ENCODE measurements at places on chromosomes 13 and 19.

DNA sequence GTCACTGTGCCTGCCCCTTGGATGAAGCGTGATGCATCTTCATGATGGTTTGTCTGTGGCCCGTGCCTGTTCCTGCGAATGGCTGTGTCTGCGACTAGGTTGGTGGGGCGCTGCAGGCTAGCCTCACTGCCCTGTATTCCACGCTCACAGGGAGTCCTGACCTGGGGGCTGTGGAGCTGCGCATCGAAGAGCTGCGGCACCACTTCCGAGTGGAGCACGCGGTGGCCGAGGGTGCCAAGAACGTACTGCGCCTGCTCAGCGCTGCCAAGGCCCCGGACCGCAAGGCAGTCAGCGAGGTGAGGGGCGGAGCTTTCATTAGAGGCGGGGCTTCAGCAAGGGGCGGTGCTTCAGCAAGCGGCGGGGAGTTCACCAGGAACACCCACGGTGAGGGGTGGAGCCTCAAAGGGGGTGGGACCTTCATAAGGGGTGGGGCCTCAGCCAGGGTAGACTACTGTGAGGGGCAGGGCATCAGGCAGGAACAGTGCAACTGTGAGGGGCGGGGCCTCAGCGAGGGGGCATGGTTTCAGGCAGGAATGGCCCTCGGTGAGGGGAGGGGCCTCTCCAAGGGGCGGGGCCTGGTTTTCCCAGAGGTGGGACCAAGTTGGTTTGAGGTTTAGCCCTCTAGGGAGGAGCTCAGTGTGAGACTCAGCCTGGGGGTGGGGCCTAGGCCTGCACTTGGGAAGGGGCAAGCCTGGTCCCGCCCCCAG is 17.2 kb downstream of the PKN1 start:
- no peak for DNase-seq

GRCh38 chr19:7507884-7508283 is 8.0 kb upstream of the ZNF358 start:
- no peak for DNase-seq

GRCh38 chr19:49490287-49491029 is 3.0 kb downstream of the RPL13A start:
- no peak for DNase-seq

DNA sequence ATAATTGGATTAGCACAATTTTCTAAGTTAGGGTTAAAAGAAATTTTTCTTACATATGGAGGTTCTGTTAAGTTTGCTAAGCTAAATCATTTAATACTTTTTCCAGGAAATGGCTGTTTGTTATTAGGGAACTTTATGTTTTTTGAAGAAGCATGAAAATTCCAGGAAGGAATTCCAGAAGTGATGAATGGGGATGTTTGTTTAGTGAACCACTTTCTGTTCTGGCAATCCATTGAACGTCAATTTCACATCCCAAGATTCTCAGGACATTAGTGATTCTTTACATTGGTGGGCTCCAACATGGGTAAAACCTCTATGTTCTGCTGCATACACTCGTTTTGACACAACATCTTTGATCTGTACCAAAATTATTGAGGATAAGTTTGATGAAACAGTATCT is 534.4 kb downstream of the IRS2 start:
- no peak for DNase-seq

DNA sequence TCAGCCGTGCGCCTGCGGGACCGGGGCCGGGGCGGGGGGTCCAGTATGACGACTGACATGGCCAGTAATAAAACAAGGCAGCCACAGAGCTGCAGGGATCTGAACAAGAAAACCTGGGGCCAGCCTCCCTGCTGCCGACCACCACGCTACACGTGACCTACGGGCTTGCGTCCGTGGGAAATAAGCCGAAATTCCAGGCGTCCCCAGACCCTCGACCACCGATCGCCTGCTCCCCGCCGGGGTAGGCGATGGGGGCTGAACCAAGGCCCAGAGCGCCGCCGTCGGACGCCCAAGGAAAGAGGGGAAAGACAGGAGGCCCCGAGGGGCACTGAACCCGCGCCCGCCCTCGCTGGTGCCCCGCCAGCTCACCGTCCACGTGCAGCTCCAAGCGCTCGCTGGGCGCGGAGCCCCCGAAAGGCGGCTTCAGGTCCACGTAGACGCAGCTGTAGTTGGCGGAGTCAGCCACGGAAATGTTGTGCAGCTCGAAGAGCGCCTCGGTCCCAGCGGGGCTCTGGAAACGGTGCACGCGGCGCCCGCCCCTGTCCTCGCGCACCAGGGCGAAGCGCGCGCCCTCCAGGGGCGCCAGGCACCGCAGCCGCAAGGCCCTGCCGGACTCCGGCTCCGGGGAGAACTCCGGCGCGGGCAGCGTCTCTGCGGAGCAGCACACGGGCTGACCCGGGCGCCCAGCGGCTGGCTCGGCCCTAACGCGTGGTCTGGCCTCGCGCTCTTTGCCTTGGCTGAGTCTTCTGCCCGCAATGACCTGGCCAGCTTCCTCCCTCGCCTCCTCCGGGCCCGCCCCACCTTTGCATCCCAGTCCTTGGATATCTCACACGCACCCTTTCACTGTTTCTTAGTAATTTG is 3.1 kb downstream of the A1BG start:
- DNase-seq: no peak

Data from AML-193 (cell line).